Stimulated activated CD4-positive, alpha-beta T cell treated with anti-CD3 and anti-CD28 coated beads, Interleukin-12 subunit alpha, Interleukin-12 subunit beta, amount 100 ng/mL, for 4 hours (primary cell): ENCODE measurements at places on chromosomes 6 and 20.

DNA sequence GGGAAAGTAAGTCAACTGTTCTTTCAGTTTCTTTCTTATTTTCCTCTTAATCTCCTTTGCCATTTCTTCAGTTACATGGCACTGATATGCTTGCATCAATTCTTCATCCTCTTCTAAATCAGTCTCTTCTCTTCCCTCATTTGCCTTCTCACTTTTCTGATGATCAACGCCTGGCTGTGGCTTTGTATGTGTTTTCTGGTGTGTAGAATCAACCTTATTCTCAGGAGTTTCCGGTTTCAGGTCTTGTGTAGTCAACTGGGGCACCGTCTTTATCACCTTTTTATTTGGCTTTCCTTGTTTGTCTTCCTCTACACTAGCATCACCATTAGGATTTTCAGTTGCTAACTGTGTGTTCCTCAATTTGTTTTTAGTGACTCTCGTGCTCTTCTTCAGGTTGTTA, 31.6 kb downstream of the AHI1 start:
- no peak for DNase-seq

DNA sequence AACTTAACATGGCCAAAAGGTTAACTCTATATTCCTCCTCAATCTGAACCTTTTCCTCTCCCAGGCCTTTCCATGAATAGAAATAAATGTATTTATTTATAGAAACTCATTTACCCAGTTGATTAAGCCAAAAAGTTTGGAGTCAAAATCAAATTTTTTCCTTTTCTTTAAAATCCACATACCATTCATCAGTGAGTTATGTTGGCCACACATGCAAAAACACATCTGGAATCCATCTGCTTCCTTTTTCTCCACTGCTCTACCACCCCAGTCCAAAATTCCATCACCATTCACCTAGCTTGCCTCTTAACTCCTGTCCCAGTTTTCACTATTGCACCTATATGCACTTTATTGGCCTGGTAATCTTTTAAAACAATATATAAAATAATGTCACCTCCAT, 62.4 kb upstream of the TMEM200A start:
- DNase-seq = no peak

DNA sequence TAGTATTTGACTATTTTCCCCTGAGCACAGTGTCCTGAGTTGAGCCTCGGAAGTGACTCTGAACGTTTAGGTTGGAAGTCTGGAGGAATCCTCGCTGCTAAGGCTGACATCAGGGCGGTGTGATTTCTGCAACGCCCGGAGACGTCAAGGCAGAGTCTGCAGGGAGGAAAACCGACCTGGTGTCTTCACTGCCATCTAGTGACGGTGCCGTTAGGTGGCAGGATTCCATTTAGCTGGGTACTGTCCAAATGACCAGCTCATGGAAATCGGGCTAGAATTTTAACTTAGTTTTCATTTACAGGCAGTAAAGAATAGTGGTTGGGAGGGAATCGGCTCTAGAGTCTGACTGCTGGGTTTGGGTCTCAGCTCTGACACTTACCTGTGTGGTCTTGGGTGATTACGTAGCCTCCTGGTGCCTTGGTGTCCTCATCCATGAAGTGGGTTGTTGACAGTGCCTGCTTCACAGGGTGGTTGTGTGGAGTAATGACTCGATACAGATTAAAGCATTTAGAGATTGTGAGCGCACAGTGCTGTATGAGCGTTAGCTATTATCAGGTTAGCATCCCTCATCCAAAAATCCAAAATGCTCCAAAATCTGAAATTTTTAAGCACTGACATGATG, 35.0 kb downstream of the FOXF2 start:
- DNase-seq = peak; percentile 12

DNA sequence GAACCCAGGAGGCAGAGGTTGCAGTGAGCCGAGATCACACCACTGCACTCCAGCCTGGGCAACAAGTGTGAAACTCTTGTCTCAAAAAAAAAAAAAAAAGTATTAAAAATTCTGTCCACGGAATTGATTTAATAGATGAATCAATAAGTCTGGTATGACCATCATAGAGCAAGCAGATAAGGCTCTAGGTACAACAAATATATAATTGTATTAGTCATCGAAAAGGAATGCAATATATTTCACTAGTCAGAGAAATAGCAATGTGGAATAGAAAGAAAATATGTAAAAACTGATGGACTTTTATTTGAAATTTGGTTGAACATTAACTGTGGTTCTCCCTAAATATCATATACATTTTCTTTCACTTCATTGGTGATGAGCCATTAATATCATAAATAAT, 476.8 kb upstream of the AGPAT4 start:
- no peak for DNase-seq

DNA sequence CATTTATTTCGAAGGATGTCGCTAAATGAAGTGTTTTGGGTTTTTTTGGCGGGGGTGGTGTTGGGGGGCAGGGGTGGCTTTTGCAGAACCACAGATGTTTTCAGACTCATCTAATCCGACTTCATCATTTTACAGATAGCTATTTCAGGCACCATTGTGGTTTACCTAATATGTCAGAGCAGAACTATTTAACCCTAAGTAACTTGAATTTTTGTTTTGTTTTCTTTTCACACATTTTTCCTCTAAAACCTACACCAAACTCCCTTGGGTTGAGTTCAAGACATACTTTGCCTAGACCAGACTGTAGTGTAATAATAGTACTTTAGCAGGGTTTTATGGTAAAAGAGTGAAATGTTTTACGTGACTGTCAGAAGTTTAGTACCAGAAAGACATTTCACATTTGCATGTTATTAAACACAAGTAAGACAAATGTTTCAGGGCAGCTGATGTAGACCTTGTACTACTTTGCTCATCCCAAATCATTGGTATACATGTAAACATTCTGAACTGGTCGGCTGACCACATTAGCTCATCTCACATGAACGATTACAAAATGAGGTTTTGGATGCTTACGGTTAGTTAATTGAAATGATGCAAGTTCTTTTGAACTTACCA, 37.7 kb downstream of the MAP3K4 start:
- no peak for DNase-seq

DNA sequence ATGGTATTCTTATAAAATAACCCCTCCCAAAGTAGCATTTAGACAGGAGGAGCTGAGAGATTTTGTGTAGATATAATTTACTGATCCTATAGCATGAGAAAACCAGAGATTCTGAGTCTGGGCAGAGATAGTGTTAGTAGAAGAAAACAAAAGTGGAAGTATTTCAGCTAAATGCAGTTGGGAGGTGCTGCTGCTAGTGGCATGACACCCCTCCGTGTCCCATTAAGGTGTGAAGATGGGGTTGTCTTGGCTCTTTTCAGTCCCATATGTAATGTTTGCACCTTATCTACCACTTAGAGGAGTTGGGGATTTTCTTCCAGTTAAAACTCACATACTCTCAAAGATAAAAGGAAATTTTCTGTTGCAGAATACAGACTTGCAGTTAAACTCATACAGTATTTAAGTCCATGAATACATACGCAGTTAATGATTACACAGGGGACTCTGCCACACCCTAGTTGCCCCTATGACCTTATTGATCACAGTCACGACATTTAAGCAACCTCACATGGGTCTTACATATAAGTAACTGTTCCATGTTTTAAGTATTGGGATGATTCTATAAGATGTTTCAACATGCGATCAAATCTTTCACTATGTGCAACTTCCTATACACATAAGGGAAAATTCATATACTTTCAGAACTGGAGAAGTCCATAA, 11.5 kb downstream of the TAAR2 start:
- DNase-seq = no peak

- no peak for DNase-seq
Measured at GRCh38 chr6:91340896-91341395, 754.1 kb upstream of the MAP3K7 start.

- DNase-seq = no peak
Measured at GRCh38 chr20:42610070-42610469, 579.6 kb downstream of the PTPRT start.

DNA sequence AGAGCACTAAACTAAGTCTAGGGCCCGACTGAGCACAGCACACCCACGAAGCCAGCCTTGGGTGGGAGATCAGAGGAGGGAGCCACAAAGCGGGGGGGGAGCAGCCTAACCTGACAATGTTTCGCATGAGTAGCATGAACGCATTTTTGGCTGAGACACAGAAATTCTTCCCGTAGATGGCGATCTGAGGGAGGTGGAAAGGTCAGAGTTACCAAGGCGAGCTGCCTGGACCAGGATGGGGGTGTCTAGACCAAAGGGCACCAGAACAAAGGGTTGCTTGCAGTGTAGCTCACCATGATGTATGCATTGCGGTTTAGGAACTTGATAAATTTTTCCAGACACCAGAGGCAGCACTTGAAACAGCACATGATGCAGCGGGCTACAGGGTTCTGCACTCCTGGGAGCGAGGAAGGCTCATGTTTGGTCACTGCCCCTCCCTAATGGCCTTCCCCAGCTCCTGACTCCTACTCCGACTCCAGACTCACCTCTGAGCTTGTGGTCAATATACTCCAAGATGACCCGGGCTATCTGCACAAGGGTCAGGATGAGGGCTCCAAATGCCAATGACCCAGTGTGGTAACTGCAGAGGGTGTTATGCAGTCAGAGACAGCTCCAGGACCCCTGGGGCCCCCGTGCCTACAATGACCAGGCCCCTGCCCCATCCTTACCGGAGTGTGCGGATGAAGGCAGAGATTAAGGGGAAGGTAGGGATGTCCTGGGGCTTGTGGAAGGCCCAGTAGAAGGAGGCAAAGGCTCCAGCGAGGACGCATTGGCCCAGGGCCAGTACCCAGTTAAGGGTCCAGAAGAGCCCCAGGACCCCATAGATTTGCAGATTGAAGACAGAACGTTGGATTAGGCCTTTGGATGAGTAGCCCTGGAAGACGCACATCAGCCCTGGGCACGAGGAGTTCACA, 2.8 kb upstream of the NEU1 start:
- DNase-seq = no peak

DNA sequence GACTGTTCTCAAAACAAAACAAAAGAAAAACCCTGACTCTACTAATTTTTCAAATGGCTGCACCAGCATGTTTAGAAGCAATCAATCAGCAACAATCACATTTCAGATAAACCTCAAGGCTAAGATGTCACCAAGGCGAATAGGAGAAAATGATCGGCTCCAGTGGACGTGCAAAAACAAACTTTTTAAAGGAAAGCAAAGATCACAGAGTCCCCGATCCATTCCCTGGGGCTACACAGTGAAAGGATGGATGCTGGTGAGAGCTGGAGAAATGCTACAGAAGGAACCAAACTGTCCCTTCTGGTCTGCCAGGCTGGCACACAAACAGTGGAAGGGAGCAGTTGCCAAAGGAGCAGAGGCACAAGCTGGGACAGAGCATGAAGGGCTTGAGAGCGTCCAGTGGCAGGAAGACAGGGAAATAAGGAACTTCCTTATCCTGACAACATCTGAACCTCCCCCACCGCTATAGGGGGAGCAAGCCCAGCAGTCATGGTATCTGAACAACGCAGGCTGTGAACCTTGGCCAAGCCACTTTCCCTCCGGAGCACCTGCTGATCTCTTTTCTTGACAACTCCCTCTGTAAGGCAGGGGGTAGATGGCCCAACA, 73.7 kb upstream of the HIVEP1 start:
- no peak for DNase-seq

DNA sequence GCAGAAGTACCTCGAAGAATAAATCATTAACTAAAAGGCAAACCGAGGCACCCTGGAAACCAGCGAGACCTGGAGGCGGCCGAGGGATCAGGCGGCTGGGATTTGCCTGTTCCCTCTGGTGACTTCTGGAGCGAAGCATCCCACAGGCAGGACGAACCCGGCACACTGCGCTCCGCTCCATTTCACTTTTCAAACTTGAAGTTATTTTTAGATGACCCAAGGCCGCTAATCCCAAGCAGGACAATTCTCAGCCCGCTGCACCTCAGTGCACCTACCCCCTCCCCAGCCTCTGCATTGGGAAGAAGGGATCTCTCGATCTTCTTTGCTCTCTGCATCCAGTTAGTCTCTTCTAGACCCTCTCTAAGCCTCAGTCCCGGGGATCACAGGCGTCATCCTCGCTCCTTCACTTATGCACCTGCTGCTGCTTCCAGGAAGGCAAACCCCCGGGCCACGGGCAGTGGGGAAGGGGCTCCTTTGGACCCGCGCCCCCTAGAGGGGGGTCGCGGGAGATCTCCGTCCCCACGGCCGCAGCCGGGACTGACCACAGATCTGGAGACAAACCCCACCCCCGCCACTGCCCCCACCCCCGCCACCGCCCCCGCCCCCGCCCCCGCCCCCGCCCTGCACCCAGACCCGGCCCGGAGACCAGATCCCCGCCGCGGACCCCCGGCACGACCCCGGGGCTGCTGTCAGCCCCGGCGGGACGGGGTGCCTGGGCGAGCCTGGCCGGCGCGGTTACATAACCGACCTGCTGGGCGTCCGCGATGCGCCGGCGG, 636 bp downstream of the RCAN2 start:
- no peak for DNase-seq

GRCh38 chr20:44959638-44960102, 527 bp downstream of the TOMM34 start:
- peak; percentile 66 for DNase-seq

- DNase-seq = no peak
Measured at GRCh38 chr6:139722530-139722929, 348.1 kb upstream of the CITED2 start.

GRCh38 chr20:43996240-43996930, 81.7 kb downstream of the TOX2 start:
- no peak for DNase-seq

- no peak for DNase-seq
Measured at GRCh38 chr6:56505512-56506260, 137.0 kb downstream of the DST start.

GRCh38 chr20:62611819-62612218, 30.5 kb upstream of the SLCO4A1 start:
- DNase-seq = no peak

DNA sequence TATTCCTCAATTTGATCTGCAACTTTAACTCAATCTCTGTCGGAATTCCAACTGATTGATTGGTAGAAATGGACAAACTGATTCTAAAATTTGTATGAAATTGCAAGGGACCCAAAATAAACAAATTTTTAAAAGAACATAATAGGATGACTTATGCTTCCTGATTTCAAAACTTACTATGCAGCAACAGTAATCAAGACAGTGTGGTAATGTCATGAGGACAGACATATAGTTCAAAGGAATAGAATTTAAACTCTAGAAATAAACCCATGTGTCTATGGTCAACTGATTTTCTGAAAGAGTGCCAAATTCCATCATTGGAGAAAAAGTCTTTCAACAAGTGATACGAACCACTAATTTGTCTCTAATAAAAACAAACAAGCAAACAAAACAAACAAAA, 1320.1 kb upstream of the GJE1 start:
- no peak for DNase-seq

DNA sequence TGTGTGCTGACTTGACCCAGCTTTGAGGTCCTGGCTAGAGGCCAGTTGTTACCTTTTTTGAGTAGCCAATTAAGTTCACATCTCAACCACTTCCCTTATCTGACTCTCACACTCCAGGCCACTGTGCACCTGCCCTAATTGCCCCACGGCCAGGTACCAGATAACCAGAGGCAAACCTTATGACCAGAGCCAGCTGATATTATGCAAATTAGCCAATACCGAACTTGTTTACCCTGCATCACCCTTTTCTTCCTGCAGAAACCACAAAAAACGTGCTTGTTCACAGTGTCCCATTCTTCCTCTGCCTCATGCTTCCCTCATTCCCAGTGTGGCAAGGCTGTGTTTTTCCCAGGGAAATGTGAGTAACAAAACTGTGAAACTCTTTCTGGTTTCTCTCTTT, 89.3 kb downstream of the HTR1B start:
- no peak for DNase-seq
